ENCODE measurements at places on chromosomes 6 and 20.

DNA sequence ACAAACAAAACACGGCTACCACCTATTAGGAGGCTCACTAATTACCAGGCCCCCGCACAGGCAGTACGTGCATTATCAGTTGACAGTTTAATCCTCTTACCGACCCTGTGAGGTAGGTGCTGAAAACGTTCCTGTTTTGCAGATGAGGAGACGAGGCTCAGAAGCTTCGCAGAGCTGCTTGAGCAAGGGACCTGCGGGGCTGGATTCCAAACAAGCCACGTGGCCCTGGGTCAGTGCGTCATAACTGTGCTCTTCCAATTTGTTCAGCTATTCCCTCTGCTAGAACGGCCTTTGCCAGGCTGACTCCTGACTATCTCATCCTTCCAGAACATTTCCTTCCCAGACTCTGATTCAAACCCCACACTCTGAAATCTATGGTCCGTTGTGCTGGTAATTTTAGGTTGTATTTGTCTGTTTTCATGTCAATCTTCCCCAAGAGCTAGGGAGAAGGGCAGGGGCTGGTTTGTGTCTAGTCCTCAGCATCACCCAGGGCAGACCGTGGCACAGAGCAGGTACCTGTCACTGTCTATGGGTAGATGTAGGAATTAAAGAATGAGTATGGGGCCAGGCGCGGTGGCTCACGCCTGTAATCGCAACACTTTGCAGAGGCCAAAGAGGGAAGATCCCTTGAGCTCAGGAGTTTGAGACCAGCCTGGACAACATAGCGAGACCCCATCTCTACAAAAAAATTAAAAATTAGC lies 28.8 kb upstream of the TLDC2 start:
- peak; percentile 77 for DNase-seq

DNA sequence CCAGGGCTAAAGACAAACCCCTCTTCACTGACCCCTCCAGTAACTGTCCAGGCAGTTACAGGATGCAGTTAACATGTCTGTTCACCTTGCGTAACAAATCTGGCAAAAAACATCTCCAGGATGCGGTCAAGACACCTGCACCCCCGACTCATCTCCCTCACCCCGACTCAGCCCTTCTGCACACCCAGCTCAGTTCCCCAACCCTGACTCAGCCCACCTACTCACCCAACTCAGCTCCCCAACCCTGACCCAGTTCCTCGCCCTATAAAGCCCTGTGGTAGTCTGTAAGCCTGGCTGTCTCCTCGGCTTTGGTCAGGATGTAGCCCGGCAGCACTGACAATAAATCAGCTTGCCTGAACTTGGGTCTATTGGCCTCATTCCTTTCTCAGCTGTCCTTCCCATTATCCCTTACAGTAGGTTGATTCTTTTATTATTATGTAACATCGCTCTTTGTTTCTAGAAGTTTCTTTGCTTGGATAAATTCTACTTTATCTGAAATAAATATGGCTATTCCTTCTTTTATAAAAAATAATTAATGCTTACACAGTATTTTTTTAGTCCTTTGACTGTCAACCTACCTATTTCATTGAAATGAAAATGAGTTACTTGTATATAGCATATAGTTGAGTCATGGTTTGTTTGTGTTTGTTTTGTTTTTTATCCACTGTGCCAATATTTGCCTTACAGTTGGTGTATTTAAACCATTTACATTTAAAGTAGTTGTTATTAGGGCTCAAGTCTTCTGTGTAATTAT lies 12.9 kb upstream of the ADTRP start:
- DNase-seq, result no peak

GRCh38 chr6:164068527-164068926 lies 654.0 kb downstream of the QKI start:
- peak; percentile 4 for DNase-seq

- DNase-seq, result no peak
Observed at GRCh38 chr6:44868335-44868668, 459.8 kb upstream of the RUNX2 start.

DNA sequence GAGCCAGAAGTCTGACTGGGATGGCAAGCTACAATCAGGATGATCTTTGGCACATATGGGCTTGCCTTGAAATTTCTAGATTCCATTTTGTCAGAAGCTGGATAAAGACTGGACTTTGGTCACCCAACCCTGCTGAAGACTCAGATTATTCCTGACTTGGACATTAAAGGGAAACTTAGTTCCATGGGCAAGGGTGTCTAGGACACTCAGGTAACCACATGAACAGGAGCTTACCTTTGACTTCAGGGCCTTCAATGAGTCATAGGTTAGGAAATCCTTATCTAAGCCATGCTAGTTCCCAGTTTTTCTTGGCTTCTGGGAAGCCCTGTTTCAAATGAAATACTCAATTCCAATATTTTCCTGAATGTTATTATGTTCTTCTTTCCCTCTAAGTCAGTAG lies 28.5 kb upstream of the IFNGR1 start:
- DNase-seq, result no peak
